ENCODE measurements at places on chromosomes 11 and 22. TPM values are rescaled to one million over a fixed set of nuclear protein-coding genes. Genes with fewer than 3 reads are reported as not detected.

The GVQW3 gene
- 3.2 TPM for total RNA-seq

- DNase-seq: no peak
These were observed 132.6 kb downstream of the MICAL2 start for GRCh38 chr11:12242966-12243365.

DNA sequence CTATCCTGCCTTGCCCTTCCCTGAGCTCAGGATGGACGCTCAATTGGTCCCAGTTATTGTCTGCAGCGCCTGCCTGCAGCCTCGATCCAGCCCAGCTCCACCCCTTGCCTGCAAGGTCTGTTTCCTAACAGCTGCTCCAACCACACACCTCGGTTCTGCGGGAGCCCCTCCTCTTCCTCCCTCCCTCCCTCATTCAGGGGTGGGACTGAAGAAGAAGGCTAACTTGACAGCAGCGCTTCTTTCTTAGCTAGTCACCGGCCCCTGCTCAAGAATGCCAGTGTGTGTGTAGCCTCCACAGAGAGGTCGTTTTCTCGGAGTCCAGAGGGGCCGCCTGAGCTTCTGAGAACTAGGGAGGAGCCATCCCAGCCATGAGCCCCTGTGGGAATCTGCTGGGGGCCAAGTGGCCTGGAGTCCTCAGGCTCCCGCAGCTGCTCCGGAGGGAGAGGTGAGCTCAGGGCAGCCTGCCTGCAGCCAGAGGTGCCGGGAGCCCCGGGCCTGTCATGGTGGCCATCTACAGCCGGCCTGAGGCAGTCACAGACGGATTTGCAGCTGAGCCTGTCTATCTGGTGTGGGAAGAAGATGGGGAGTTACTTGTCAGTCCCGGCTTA, 36.1 kb downstream of the LIMK2 start:
- no peak for DNase-seq

GRCh38 chr11:117407016-117407415, 79.4 kb downstream of the CEP164 start:
- no peak for DNase-seq

- no peak for DNase-seq
These were observed 305.1 kb downstream of the CNTN5 start for GRCh38 chr11:99325847-99326246.
